Bronchial epithelial cell (primary cell): ENCODE measurements at places on chromosomes 4 and X.

DNA sequence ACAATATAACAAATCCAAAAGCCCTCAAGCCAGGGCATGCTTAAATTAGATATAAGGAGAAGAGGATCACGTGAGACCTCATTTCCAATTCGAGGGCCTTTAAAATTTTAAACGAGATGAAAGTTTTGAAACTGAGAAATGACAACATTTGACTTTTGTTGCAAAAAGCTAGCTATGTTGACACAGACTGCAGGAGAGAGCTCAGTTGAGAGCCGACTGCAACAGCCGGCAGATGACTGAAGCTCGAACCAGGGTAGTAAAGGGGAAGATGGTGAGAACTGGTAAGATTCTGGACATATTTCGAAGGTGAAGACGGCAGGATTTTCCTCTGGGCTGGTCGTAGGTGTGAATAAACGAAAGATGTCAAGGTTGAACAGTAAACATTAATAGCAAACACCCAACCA is 773 bp downstream of the PRMT9 start:
- peak; percentile 17 for DNase-seq

DNA sequence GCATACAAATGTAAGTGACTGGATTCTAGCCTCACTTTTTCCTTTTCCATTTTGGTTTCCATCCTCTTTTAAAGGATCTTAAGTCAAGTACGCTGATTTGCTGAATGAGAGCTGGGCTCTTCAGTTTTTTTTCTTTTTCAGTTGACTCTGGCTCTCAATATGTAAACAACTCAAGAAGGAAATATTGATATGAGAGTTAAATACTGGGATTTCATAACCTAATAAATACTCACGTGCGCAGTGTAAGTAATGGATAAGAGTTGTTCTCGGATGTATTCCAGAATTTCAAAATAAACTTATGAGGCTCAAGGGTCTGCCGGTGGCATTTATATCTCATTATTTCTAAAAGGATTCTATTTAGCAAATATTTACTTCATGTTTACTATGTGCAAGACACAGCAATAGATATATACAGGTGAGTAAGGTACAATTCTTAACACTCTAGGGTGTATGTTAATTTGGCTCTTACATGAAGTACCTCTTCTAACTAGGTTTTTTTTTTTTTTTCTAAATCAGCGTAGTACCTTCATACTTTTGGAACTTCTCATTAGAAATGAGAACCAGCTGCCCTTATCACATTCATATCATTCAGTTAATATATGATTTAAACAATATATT is 11.0 kb upstream of the MAGEB10 start:
- DNase-seq = no peak

GRCh38 chr4:41647383-41647782 is 101.1 kb downstream of the PHOX2B start:
- no peak for DNase-seq

DNA sequence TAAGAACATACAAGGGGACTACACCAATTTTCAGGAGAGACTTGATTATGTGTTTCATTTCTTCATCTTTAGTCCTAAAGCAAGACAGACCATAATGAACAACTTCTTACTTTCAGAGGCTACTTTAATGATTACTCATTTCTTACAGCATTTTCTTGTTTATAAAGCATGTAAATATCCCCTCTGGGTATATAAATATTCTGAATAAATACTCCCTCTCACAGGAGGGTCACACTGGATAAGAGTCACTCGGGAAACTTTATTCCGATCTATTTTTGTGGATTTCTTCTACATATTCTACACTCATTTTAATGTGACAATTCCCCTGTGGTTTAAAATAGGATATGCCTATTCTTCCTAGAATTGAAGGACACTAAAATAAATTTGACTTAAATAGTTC is 228.9 kb upstream of the RPS6KA3 start:
- DNase-seq = no peak

DNA sequence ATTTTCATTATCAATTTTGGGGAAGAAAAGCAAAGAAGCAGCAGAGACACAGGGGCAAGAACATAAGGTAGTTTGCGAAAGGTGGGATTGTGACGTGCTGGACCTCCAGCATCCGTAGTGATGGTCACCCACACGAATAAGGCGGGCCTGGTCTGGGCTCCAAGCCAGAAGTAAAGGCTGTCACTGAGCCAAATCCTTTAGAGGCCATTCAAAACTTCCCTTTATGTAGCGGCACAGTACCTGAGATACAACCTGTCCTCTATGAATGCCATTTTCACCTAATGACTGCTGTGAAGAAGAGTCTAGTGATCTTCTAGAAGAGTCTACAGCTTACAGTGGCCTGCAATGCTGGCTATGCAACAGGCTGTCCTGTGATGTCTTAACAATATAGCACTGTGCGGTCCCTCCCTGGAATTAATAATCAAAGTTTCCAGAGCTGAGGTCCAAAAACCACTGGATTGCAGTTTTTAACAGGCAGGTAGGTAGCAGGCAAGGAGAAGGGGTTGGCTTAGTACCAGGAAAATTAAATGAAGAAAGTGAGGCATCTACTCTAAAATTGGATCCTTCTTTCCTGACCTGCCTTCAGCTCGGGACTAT is 56.2 kb downstream of the TRIML1 start:
- DNase-seq = no peak

DNA sequence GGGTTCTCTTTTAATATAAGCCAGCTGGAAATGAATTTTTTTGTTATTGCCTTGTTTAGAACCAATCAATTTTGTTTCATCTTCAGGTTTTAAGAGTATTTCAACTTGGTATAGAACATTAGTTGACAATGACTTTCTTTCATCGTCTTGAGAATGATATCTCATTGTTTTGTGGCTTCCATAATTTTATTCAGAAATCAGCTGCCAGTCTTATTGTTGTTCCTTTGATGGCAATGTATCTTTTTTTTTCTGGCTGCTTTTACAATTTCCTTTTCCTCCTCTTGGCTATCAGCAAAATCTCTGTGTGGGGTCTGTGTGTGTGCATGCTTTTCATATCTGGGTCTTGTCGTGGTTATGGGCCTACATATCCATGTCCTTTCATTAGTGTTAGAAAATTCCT is 1536.4 kb upstream of the TENM3 start:
- DNase-seq = no peak
